A549 treated with Hydrocortisone at 1 μM for 4 hours (cell line): ENCODE measurements at places on chromosomes 6 and 20. TPM values are rescaled to one million over a fixed set of nuclear protein-coding genes. Genes with fewer than 3 reads are reported as not detected.

MANEA gene
- total RNA-seq, result 2.0 to 4.1 TPM (median 3.6 TPM) in 5 replicates

DDX43 gene
- 0.05 TPM in 1 of 5 replicates, not detected in the others for total RNA-seq

TRIM31 gene
- 0.56 to 0.85 TPM (median 0.63 TPM) in 5 replicates for total RNA-seq

OTOR gene
- not detected in 5 replicates for total RNA-seq

SMLR1 gene
- not detected in 5 replicates for total RNA-seq

LY6G6D gene
- total RNA-seq, result not detected in 5 replicates

PEDS1 gene
- 47.3 to 56.7 TPM (median 54.5 TPM) in 5 replicates for total RNA-seq

DPPA5 gene
- total RNA-seq, result not detected in 5 replicates

SMPDL3A gene
- total RNA-seq, result 3.0 to 3.7 TPM (median 3.3 TPM) in 5 replicates

MEI4 gene
- total RNA-seq, result not detected in 5 replicates

LST1 gene
- 0.37 TPM in 1 of 5 replicates, not detected in the others for total RNA-seq

ABHD16B gene
- 0.08 to 0.13 TPM in 2 of 5 replicates, not detected in the others for total RNA-seq

GNRH2 gene
- total RNA-seq, result 0.16 to 0.34 TPM (median 0.27 TPM) in 4 of 5 replicates, not detected in the other

LZTS3 gene
- 4.7 to 5.7 TPM (median 5.2 TPM) in 5 replicates for total RNA-seq

TGM3 gene
- total RNA-seq, result 0.06 to 0.12 TPM (median 0.07 TPM) in 4 of 5 replicates, not detected in the other

VNN1 gene
- total RNA-seq, result 0.03 to 0.15 TPM (median 0.06 TPM) in 5 replicates

C6orf89 gene
- total RNA-seq, result 14.5 to 19.4 TPM (median 17.1 TPM) in 5 replicates

SMOC2 gene
- 0.02 to 0.05 TPM (median 0.03 TPM) in 3 of 5 replicates, not detected in the others for total RNA-seq

UQCC2 gene
- 63.7 to 120 TPM (median 100 TPM) in 5 replicates for total RNA-seq

GATA5 gene
- 0.45 to 0.82 TPM (median 0.71 TPM) in 5 replicates for total RNA-seq

CDSN gene
- 0.05 to 0.07 TPM in 2 of 5 replicates, not detected in the others for total RNA-seq

SH3BGRL2 gene
- total RNA-seq, result 0.26 to 0.44 TPM (median 0.32 TPM) in 5 replicates

SPDEF gene
- 1.4 to 2.0 TPM (median 1.9 TPM) in 5 replicates for total RNA-seq

SFT2D1 gene
- 38.8 to 41.8 TPM (median 40.0 TPM) in 5 replicates for total RNA-seq

SHLD1 gene
- total RNA-seq, result 6.2 to 8.3 TPM (median 6.8 TPM) in 5 replicates

MCHR2 gene
- total RNA-seq, result not detected in 5 replicates

HSPA12B gene
- total RNA-seq, result 0.43 to 0.70 TPM (median 0.54 TPM) in 5 replicates

TCP11 gene
- not detected in 5 replicates for total RNA-seq

CYP39A1 gene
- 0.05 TPM in 1 of 5 replicates, not detected in the others for total RNA-seq

HLA-A gene
- 127 to 153 TPM (median 136 TPM) in 5 replicates for total RNA-seq

ULBP1 gene
- 0.77 to 0.89 TPM (median 0.83 TPM) in 5 replicates for total RNA-seq
